ENCODE measurements at places on chromosomes 1 and 21.

DNA sequence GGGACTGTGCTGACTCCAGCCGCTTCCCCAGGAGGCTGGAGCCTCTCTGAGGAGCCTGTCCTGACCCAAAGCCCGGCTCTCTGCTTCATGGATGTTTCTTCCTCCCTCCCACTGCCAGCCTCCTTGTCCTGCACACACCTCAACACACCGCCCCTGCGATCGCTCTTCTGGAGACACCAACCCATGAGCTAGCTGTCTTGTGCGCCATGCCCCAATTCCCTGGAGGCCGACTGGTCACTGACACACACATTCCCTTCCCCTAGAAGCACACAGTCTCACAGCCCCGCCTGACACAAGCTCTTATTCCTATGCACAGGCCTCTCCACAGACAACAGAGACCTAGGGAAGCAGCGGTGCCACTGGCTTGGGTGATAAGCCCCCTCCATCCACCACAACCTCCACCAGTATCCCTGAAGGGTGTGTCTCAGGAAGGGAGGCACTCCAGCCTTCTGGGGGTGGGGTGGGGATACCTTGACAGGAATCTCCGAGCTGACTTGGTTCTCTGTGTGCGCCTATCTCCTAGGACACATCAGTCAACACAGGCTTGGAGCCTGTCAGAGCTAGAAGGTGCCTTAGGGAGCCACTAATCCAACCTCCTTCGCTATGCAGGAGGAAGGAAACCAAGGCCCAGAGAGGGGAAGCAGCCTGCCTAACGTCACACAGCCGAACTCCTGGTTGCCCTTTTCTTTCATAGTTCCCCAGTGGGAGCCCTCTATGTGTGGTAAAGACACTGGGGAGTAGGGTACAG, 31.1 kb downstream of the AHDC1 start:
- DNase-seq, result no peak

GRCh38 chr1:161549652-161550051, at the start of gene FCGR3A:
TSS of gene FCGR3A (minus strand) at chr1:161549818. CDS start at chr1:161549736, 82 bp downstream.
- DNase-seq, result no peak

GRCh38 chr1:223258751-223259198, 105.2 kb downstream of the SUSD4 start:
- no peak for DNase-seq

GRCh38 chr1:22317920-22318243, 133.8 kb upstream of the ZBTB40 start:
- no peak for DNase-seq

- no peak for DNase-seq
Measured at GRCh38 chr1:245463392-245464165, 308.8 kb downstream of the KIF26B start.

- no peak for DNase-seq
Measured at GRCh38 chr1:2322065-2322571, 69.2 kb downstream of the MORN1 start.

DNA sequence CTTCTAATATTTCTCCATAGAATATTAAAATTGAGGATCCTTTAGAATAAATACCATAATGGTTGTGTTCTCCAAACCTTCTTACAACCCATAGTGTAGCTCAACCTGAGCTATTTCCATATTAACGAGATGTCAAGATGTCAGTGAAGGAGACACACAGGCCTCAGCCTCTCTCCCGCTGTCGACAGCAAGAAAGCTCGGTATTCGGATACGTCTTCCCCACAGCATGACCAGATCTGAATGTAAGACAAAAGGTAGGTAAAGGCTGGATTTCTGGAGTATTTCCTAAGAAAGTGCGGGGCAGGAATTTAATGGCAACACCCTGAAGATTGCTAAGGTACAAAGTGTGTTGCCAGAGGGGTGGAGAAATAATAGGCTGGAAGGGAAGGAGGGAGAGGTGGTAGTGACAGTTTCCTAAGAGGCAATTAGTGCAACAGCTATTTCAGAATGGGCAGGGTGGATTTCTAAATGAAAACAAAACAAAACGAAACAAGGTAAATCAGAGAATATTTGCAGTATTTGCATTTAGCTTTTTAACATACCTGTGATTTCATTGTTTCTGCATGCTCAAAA, 1.7 kb downstream of the ADSS2 start:
- no peak for DNase-seq

Measured in GDM1 (cell line).